ENCODE measurements at places on chromosomes 12 and 14.

DNA sequence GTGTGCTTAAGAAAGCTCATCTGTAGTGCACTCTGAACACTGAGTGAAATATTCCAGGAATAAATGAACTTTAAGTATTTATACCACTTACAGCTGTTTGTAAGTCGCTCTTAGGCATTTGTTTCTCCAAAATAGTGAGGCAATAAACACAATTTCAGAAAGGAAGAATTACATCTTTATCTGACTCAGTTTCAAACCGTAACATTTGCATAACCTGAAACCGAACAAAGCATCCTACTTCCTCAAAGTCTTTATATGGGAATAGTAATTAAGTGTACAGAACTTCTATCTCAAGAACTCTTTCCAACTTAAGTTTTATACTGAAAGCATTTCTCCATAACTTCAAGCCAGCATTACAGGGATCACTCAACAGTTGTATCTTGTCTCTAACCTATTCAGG, 58.4 kb downstream of the SOX5 start:
- DNase-seq: no peak

DNA sequence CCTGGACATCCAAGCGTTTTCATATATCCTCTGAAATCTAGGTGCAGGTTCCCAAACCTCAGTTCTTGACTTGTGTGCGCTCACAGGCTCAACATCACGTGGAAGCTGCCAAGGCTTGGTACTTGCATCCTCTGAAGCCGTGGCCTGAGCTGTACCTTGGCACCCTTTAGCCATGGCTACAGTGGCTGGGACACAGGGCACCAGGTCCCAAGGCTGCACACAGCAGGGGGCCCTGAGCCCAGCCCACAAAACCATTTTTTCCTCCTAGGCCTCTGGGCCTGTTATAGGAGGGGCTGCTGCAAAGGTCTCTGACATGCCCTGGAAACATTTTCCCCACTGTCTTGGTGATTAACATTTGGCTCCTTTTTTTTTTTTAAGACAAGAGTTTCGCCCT, 11.6 kb upstream of the FAM177A1 start:
- DNase-seq: no peak

DNA sequence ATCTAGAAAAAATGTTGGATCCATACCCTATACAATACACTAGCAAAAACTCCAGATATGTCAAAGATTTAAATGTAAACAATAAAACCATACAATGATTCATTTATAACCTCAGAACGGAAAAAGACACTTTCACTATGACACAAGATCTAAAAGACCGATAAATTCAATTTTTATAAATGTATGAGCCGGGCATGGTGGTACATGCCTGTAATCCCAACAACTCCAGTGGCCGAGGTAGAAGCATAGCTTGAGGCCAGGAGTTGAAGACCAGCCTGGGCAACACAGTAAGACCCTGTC, 2.5 kb upstream of the SOS2 start:
- no peak for DNase-seq

- DNase-seq: no peak
These were observed 73.9 kb downstream of the SLC2A13 start for GRCh38 chr12:40031965-40032364.

GRCh38 chr14:68863610-68864360, 70.9 kb upstream of the ZFP36L1 start:
- DNase-seq: no peak

DNA sequence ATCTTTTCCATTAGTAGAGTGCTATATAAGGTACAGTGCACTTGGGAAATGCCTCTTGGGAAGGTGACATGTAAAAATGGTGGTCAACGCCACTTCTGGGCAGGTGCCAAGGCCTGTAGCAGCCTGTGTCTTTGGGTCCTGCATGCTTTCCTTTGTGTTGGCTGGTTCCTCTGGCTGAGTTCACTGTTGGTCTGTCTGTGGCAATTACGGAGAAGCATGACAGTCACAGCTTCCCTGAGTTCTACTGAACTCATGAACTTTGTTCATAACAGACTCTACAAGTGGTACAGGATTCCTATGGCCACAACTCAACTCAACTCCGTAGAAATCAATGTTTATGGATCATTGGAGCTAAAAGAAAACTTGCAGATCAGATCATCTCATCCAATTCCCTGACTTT, 98.0 kb downstream of the CACNA1C start:
- DNase-seq: no peak

DNA sequence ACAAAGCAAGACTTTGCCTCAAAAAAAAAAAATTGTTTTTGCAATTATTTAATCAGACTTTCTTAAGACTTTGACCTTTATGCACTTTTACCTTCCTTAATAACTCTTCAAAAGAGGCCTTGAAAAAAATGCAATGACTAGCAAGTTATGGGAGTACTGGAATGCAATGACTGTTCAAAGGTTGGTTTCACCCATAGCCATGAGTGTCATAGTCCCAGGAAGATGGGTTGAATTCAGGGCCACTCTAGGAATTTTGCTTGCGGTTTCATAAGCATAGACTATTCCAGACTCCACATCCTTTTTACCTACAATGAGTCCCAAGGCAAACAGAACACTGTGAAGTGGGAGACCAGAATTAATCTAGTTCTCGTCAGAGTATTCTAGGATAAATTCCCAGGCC, 29.4 kb upstream of the DENND5B start:
- DNase-seq: no peak

GRCh38 chr14:22882529-22883172, 371 bp upstream of the REM2 start:
- peak; percentile 17 for DNase-seq

DNA sequence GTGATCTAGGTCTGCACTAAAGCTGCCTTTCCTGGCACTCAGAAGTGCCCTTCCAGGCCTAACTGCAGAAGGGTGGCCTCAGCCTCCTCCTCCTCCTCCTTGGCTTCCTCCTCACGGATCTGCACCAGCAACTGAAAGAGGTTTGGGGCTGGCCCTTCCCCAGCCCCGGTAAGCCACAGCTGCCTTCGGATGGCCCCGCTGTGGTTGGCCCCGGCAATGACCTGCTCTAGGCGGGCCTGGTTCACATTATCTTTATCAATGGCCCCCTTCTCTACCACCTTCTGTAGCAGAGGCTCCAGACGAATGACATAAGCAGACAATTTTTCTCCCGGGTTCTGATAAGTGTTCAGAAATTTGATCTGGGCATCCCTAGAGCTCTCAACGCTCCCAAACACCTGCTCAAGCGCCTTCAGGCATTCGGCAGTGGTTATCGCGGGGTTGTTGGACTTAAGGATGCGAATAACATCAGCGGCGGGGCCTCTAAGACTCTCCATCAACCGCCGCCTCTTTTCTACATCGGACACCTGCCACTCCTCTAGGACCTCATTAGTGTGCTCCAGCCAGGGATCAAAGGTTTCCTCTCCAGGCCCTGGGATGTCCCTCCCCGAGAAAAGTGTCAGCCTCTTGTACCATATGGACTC, 1.5 kb downstream of the PNMA1 start:
- DNase-seq: no peak

DNA sequence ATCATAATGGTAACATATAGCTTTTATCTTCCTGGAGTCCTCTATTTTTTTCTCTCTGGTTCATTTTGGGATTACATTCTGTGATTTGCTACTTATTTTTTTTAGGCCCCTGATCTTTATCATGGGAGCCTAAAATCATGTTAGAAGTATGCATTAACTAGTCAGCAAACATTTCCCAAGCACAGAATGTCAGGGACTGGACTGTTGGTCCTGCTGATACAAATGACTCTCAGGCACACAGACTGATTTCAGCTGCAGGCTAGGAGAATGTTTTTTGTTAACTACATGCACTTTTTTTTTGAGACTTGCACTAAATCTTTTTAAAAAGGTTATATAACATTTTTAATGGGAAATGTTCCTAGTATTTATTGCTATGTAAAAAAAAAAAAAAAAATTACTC, 131.1 kb downstream of the ACSS3 start:
- no peak for DNase-seq

DNA sequence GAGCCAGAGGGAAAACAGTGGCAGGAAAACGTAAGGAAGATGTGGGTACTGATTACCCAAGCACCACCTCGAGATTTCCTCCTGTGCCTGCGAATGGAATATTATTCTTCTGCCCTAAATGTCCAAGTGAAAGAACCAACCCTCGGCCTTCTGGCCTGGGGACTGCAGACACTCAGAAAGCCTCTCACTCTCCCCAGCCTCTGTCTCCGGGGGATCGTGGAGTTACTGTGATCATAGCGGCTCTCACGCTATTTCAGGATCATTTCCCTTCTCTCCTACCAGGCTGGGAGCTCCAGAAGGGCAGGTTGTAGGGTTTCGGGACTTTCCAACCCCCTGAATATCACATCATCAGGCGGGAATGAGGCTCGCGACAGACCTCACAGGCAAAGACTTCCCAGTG, 68.9 kb downstream of the KDM2B start:
- no peak for DNase-seq

- peak; percentile 99 for DNase-seq
These were observed 12.4 kb downstream of the ERG28 start for GRCh38 chr14:75648066-75648838.

DNA sequence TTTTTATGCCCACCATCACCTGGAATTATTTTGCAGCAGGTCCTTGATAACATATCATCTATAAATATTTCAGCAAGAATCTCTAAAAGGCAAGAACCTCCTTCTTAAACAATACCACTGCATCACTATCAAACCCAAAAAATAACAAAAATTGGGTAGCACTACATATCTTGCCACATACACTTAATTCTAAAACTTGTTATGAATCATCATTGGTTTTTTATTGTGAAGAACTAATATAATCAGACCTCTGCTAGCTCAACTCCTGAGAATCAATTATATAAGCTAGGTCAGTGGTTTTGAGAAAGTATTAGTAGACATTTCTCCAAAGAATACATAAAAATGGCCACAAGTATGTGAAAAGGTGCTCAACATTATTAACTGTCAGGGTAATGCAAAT, 23.8 kb downstream of the SLC38A1 start:
- DNase-seq: no peak

DNA sequence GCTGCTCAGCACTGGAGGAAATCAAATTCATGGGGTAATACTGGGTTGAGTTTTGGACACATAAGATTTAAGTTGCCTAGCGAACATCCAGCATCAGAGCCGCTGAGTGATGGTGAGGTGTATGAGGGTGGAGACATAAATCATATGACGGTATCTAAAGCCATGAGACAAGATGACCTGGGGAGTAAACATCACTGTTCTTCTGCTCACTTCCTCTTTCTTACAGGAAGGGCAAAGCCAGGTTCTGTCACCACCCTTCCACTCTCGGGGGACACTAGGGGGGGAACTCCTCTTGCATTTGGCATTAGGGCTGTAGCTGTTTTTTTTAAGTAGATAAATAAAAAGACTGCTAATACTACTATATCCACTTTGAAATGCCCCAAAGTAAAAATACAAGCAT, 24.0 kb downstream of the PRDM4 start:
- DNase-seq: no peak

- no peak for DNase-seq
These were observed 135.5 kb upstream of the FUT8 start for GRCh38 chr14:65277027-65277426.

- DNase-seq: no peak
These were observed 145.1 kb downstream of the SLC25A21 start for GRCh38 chr14:37027188-37027824.

GRCh38 chr12:114749065-114749464, 65.1 kb upstream of the TBX3 start:
- no peak for DNase-seq

DNA sequence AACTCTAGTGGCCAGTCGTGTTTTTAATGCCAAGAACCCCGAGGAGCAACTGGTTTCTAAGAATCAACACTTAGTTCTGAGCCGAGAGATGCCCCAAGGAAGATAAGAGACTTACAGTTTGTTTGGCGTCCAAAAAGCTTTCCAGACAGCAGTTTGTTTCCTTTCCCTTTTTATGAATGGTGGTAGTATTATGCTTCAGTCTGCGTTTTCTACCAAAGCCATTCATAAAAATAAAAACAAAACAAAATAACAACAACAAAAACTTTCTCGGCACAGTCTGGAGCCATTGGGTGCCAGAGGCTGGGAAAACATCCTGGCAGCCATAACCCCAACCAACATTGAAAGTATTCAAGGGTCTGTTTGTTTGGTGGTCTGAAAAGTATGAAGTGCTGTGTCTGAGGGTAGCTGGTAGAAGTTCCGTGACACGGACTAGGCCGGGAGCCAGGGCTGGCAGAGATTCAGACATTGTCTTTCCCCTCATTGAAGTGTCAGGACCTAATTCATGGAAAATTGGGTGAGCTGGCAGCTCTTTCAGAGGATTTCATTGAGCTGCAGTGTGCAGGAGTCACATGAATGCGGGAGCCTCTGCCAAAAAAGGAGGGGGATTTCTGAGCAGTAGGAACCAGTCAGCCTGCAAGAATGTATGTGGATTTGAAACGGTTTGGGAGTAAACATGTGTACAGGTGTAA, 124.2 kb downstream of the HMGA2 start:
- peak; percentile 61 for DNase-seq

DNA sequence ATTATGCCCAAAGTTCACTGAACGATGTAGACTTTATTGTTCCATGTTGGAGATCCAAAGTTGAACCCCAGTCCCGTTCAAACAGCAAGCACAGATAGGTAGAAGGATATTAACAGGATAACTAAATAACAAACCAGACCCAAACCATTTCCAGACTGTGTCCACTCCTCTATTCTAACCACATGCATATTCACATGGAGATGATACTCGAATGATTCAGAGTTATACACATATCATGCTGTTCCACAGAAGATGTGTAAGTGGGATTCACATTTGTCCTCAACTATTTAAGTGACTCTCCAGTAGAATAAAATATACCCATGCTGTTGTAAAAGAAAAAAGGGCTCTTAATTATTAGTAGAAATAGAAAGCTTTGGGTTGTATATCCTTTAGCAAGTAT, 185.9 kb downstream of the ITPR2 start:
- DNase-seq: no peak

- DNase-seq: no peak
These were observed 76.9 kb downstream of the DDX51 start for GRCh38 chr12:132067182-132067581.

GRCh38 chr14:44468771-44469170, 38.3 kb downstream of the FSCB start:
- DNase-seq: no peak

GRCh38 chr12:3944620-3945019, 71.4 kb upstream of the PARP11 start:
- DNase-seq: no peak

DNA sequence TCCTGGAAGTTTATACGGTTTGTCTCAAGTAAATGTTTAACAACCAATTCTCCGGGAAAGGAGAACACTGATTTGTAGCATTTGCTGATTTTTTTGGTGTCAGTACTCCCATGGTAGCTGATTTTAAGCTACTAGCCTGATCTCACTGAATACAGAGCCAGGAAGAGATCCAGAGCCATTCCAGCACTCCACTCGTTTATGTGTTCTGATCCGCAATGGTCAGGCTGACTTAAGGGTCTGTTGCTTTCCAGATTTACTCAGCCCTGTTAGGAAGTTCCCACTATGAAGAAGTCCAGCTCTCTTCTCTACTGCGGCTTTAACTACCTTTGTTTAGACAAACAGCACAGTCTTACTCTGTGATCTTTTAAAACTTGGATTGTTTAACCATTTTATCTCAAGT, 38.0 kb upstream of the NID2 start:
- peak; percentile 49 for DNase-seq

GRCh38 chr14:89810101-89810500, 144.4 kb downstream of the EFCAB11 start:
- DNase-seq: no peak

Data from kidney glomerular epithelial cell (primary cell).